ENCODE measurements at places on chromosomes 1 and 21.

GRCh38 chr1:186139701-186140100, 235.4 kb downstream of the TPR start:
- no peak for DNase-seq

DNA sequence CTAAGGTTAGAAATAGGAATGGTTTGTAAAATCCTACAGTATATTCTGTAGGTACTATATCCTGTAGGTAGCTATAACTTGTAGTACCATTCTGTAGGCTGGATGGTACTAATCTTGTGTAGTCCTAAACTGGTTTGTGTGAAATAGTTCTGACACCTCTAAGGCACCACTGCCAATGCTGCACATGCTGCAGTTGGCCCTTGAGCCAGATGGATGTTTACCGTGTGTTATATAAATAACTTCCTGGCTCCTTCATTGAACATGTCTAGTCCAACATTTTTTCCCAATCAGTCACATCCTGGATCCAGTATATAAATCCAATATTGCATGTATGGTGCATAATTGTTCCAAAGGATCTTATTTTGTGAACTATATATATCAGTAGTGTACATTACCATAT, 89.5 kb upstream of the GNG4 start:
- no peak for DNase-seq

GRCh38 chr1:177703888-177704446, 265.9 kb downstream of the SEC16B start:
- DNase-seq = no peak

GRCh38 chr1:81613803-81614202, 186.9 kb upstream of the ADGRL2 start:
- no peak for DNase-seq

DNA sequence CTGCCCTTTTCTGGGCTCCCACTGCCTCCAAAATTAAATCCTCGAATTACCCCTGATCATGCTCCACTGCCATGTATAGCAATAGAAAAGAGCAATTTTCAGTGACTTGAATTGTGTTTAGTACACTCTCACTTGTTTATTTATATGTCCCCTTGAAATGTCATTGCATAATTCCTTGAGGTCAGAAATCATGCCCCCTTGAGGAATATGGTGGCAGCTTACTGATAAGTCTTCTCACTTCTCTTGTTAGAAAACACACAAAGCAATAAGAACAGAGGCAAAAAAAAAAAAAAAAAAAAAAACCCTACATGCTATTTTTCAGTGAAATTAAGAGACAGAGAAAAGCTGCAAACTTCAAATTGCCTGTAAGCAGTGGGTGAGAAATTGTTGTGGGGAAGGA, 37.5 kb downstream of the GPR88 start:
- DNase-seq = no peak

DNA sequence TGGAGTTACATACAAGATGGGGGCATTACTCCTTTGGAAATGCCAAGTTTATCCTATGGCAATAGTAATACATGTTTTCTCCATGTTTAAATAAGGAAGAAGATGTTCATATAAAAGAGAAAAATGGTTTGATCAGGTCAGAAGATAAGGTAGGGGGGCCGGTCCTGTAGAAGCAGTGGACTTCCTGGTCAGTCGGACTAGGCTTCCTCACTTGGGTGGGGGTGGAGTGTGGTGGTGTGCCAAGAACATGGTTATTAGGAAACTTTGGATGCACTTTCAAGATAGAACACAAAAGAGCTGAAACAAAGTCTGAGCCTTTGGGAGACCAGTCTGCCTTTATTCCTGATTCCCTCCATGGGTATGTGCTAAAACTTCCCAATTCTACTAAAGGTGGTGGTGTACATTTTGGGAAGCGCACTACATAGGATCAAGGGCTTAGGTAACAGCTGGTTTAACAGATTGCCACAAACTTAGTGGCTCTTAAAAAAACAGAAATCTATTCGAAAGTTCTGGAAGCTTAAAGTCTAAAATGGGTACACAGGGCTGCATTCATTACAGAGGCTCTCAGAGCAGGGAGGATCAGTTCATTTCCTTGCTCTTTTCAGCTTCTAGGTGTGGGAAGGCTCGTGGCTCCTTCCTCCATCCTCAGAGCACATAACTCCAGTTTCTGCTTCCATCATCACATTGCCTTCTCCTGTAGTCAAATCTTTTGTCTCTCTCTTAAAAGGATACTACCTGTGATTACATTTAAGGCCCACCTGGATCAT, 64.6 kb downstream of the KDM1A start:
- DNase-seq = no peak

GRCh38 chr1:211589782-211590721, 11.1 kb upstream of the SLC30A1 start:
- no peak for DNase-seq

- no peak for DNase-seq
These were observed 32.9 kb downstream of the GPA33 start for GRCh38 chr1:167057241-167057688.

DNA sequence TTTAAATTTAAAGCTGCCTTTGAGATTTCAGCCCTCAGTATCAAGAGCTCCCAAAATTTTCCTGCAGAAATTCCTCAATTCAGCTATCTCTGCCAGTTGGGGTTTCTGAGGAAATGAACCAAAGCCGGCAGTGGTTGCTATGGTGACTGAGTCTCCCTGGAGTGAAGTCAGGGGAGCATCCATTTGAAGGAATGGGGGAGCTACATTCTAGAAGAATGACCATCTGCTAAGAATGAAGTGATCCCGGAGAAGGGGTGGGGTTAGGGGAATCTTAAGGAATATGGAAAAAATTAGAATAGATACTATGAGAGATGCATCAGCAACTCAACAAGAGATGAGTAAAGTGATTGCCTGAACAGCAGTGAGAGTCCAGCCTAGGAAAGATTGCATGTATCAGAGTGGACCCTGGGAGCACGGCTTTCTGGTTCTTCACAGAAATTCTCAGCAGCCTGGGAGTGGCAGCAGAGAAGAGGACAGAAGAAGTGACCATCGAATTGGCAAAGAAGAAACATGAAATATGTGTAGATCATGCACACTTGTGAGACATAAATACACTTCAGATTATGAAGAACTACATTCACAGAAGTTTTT, 94.7 kb downstream of the CHD1L start:
- no peak for DNase-seq

DNA sequence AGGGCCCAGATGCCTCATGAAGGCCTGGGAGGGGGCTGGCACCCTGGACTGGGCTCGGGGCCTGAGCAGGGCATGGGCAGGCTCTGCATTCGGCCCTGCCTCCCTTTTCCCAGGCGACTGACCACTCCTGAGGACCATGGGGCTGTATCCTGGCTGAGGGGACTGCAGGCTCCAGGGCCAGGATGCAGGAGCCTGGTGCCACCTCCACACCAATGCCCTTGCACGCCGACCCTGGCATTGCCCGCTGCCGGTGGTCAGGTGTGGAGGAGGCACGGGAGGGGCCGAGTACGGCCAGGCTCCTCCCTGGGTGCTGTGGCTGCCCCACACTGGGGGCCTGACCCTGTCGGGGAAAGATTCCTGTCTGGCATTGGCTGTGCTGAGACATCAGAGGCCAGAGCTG, 128.9 kb downstream of the SIK1 start:
- DNase-seq = no peak

DNA sequence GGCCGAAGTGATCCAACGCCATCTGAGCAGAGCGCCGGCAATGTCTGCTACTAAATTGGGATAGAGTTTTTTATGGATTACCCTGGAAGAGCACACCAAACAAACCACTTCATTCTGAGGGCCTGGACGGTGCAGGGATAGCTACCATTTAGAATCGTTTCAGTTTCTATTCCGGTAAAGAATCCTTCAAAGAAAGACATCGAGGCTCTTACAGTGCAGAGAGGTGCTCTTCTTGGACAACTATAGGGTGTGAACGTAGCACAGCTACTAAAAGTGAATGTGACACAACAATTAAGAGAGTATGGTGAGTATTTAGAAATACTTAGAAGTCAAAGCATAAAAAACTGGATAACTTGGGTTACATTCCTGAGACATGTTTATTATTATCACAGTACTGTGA, 16.1 kb downstream of the HIVEP3 start:
- no peak for DNase-seq

DNA sequence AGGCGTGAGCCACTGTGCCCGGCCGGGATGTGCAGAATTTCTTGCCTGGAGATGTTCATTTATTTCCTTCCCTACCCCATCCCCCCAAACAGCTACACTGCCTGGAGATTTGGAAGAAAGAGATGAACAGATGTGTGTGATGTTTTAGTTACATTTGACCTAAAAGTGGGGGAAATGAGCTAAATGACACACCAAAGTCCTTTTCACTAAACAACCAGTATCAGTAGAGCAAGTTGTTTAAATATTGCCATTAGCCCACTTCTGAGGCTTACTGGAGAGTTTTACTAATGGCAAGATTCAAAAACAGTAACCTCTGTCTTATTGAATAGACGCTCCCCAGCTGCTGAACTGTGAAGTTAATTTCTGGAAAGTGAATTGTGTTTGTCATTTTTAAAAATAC, 100.1 kb downstream of the RUNX1 start:
- no peak for DNase-seq

GRCh38 chr1:118960567-118961136, 27.5 kb downstream of the TBX15 start:
- DNase-seq = no peak

DNA sequence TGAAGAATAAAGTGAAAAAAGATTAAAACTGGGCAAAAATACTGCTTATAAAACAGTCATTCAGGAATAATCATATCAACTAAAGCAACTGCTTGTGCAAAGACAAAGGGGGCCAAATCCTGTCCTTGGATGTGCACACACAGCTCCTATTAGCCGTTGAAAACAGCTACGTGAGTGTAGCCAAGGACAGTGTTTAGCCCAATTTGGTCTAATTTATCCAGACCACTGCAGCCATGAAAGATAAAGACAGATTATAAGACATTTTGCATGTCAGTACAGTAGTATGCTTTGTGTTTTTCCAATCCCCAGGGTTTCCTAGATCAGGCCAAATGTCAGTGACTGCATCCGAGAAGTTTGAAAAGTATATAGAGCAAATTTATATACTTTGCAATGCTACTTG, 146.3 kb upstream of the PKN2 start:
- no peak for DNase-seq
